ENCODE measurements at places on chromosomes 4 and X. TPM values are rescaled to one million over a fixed set of nuclear protein-coding genes. Genes with fewer than 3 reads are reported as not detected.

Gene DGKK
- 0.09 TPM for polyA plus RNA-seq

Gene AFM
- not detected for polyA plus RNA-seq

Gene BBS12
- 1.5 TPM for polyA plus RNA-seq

Gene ZIC3
- polyA plus RNA-seq: not detected

Gene HSD17B13
- 0.10 TPM for polyA plus RNA-seq

Gene MAGEC3
- polyA plus RNA-seq: not detected

Gene VEGFC
- not detected for polyA plus RNA-seq

Data from naive thymus-derived CD8-positive, alpha-beta T cell (primary cell).